M059J (cell line): ENCODE measurements at places on chromosomes 5 and 9.

DNA sequence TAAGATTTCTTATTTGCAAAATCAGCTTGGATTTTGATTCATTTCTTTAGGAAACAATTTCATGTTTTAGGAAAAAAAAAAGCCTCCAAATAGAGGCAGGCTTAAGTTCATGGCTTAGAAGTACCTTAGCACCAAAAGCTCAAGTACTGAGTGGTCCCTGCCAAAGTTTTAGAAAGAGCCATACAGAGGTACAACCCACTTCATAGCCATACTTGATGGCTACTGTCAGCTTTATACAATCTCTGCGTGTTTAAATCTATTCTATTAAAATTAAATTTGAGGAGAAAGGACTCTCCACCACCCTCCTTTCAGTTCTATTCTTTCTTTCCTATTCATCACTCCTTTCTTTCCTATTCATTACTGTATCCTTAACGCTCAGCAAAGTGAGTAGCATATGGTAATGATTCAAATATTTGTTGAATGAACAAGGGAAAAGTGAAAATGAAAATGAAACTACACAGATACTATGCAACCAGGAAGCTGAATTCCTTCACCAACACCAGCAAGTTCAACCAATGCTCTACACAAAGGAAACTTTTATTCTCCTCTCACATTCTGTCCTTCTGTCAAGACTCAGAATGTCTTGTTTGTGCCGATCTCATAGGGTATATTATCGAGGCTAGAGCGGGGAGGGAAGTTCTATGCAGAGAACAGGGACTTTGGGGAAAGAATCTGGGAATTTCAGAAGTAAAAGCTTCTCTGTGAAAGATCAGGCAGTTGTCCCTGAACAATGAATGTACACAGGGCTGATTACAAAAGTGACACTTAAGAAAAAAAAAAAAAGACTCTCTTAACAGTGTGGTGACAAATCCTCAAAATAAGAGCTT, 138.6 kb upstream of the SPEF2 start:
- DNase-seq = peak; percentile 78

GRCh38 chr9:99576002-99576401, 245.7 kb upstream of the NR4A3 start:
- DNase-seq = no peak

- no peak for DNase-seq
Observed at GRCh38 chr9:86589273-86589672, 235.1 kb upstream of the TUT7 start.

- DNase-seq = no peak
Observed at GRCh38 chr5:119019501-119019900, 31.2 kb upstream of the DTWD2 start.

GRCh38 chr9:125990186-125990792, 243.1 kb downstream of the PBX3 start:
- DNase-seq = no peak

- no peak for DNase-seq
Observed at GRCh38 chr5:115342590-115343377, 46.3 kb upstream of the CCDC112 start.
